ENCODE measurements at places on chromosomes 13 and 19. TPM values are rescaled to one million over a fixed set of nuclear protein-coding genes. Genes with fewer than 3 reads are reported as not detected.

The LAIR2 gene
- 77.7 TPM for total RNA-seq

DNA sequence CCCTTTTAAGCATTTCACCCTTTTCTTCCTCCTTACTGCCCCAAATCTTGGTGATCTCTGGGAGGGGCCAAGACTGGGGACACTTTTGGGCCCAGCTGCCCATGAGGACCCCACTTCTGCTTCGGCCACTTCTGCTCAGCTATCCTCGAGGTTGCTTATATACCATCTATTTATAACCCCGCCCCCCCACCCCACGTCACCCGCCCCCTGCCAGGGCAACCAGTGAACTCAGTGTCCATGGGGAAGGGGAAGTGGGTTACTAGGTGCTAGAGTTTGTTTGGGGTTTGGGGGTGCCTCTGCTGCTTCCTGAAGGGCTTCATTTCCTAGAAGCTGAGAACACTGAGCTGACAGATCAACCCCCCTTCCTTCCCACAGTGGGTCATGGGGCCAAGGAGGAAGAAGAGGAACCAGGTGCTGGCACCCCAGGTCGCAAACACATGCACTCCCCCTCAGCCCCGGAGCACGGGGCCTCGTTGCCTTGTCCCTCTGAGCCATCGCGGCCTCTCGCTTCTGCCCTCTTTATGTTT is 6.1 kb upstream of the ADGRE5 start:
- H3K4me3 ChIP-seq, result peak overlapping the region; percentile 55
- H3K27me3 ChIP-seq, result no peaks in the 10 kb centered on the region
- peak overlapping the region; percentile 97 for H3K27ac ChIP-seq
- H3K36me3 ChIP-seq, result no peaks in the 10 kb centered on the region
- H3K4me1 ChIP-seq, result peaks cover 50% of the 10 kb centered on the region

- H3K27ac ChIP-seq, result no peak overlapping the region
- H3K4me1 ChIP-seq, result no peaks in the 10 kb centered on the region
- no peak for DNase-seq
- H3K36me3 ChIP-seq, result no peaks in the 10 kb centered on the region
- no peak overlapping the region for H3K4me3 ChIP-seq
These were observed 18.2 kb downstream of the FCGBP start for GRCh38 chr19:39916236-39916635.

DNA sequence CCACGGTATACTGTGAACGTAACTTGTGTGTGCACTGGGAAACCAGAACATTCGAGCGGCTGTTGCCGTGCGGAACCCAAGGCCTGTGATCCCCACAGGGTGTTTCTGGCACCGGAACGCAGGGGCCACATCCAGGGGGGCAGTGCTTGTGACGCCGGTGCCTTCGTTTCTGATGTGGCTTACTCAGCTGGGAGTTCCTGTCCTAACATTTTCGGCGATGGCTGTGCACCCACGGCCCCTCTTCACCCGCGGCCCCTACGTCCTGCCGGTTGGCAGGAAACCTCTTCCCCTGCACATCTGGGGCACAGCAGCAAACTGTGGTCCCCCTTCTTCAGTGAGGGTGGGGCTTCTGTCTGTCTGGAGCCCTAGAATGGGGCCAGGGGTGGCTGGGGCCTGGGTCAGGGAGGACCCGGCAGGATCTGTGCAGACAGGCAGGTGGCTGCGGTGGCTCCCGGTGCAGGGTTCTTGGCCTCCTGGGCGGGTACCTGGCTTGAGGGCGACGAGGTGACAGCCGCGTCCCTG is 26.2 kb downstream of the CSNK1G2 start:
- DNase-seq, result no peak
- no peak overlapping the region for H3K4me3 ChIP-seq
- no peak overlapping the region for H3K27ac ChIP-seq

The FAM83E gene
- 4.3 TPM for total RNA-seq

The COX6B2 gene
- 1.8 TPM for total RNA-seq

- no peak for DNase-seq
- no peak overlapping the region for H3K4me3 ChIP-seq
- H3K27ac ChIP-seq, result no peak overlapping the region
- no peaks in the 10 kb centered on the region for H3K36me3 ChIP-seq
- H3K4me1 ChIP-seq, result no peaks in the 10 kb centered on the region
These were observed 879.3 kb downstream of the OLFM4 start for GRCh38 chr13:53907891-53908290.

DNA sequence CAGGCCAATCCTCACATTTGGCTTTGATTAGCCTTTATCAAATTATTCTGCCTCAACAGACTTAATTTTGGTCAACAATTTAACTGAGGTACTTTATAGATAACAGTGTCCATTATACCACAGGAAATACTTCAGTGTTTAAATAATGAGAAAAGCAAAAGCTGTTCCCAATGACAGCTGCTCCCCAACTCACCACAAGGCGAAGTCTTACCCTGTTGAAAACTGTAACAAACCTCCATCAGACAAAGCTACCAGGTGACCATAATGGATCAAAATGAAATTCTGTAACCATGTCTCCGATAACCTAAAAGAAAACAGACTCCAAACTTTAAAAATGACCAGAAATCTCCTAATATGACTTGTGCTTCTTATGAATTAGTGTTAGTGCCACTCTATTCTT is 50.3 kb downstream of the ZNF44 start:
- H3K4me1 ChIP-seq, result no peaks in the 10 kb centered on the region
- no peak for DNase-seq
- no peak overlapping the region for H3K27ac ChIP-seq
- peaks cover 15% of the 10 kb centered on the region for H3K36me3 ChIP-seq
